Left cardiac atrium (tissue), 4 donors: ENCODE measurements at places on chromosomes 11 and 22. TPM values are rescaled to one million over a fixed set of nuclear protein-coding genes. Genes with fewer than 3 reads are reported as not detected.

LGR4 gene
- total RNA-seq = 33.3 TPM

DNA sequence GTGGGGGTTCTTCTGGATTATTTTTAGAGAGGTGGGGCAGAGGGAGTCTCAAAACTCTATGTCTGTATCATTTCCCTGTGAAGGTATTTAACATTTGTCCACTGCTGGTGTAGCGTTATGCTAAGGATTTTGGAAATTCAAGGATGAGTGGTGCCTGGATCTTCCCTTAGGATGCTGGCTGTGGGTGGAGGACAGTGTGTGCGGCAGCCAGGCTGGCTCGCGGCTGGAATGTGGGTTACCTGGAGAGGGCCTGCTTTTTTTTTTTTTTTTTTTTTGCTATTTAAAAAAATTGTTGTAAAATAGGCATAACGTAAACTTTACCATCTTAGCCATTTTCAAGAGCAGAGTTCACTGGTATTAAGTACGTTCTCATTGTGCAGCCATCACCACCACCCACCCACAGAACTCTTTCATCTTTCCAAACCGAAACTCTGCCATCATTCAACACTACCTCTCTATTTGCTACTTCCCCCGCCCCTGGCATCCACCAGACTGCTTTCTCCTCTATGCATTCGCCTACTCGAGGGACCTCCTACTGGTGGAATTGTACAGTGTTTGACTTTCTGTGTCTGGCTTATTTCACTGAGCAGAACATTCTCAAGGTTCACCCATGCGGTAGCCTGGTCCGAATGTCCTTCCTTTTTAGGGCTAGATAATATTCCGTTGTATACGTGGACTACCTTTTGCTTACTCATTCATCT is 67.1 kb downstream of the PARVB start:
- DNase-seq = no peak

DNA sequence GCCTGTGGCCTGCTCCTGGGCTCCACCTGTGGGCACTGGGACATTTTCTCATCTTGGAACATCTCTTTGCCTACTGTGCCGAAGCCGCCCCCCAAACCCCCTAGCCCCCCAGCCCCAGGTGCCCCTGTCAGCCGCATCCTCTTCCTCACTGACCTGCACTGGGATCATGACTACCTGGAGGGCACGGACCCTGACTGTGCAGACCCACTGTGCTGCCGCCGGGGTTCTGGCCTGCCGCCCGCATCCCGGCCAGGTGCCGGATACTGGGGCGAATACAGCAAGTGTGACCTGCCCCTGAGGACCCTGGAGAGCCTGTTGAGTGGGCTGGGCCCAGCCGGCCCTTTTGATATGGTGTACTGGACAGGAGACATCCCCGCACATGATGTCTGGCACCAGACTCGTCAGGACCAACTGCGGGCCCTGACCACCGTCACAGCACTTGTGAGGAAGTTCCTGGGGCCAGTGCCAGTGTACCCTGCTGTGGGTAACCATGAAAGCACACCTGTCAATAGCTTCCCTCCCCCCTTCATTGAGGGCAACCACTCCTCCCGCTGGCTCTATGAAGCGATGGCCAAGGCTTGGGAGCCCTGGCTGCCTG is 1.4 kb downstream of the SMPD1 start:
- DNase-seq = no peak

DNA sequence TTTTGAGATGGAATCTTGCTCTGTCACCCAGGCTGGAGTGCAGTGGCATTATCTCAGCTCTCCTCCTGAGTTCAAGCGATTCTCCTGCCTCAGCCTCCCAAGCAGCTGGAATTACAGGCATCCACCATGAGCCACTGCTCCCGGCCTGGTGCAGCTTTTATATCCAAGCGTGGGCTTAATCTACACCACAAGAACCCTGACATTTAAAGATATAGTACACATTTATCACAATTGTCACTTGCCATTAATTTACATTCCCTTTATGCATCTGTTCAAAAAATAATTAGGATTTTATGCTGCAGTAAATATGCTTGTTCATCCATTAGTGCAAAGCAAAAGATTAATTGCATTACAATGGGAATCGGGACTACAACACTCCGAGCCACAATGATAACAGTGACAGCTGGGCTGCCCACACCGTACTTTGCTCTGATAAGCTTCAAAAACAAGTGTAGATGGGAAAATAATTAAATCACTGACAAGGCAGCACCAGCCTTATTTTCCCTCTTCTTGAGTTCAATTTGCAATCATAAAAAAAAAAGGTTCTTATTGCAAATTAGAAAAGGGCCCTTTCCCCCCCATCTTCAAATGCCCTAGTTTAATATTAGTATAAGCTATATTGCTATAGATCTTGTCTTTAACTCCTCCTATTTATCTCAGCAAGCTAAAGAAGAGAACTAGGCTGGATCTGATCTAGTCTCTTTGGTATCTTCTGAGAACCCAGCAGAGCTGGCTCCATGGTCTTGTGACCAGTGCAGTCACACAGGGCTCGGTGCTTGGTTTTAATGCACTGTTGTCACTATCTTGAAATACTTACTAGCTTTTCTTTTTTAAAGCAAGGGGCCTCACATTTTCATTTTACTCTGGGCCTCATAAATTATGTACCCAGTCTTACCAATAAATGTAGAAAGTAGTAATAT is 206.2 kb upstream of the LRRC4C start:
- no peak for DNase-seq

DNA sequence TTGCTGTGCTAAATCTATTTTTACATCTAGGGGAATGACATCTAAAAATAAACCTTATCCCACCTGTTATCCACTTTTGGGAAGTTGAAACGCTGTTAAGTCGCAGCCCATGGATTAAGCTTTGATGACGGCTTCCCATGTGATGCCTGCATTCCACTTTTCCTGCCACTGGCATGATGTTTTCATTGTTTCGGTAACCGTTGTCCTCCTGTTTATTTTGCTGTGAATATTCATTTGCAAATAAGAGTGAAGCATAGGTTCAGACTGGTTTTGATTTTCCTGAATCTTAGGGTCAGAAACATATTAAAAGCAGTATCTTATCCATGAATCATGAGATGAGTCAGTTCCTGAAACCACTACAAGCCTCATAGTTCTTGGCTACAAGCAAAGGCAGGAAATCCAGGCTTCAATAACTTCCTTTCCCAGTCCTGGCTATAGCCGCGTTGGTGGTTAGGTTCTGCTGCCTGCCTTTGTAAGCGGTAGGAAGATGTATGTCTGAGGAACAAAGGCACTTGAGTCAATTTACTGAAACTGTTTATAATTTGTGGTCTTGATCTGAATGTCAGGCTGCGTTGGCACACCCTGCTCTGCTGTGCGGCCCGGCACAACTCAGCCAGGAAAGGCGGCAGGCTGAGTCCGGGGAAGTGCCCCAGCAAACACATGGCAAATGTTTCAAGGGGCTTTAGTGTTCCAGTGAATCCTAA is 19.4 kb downstream of the TEAD1 start:
- peak; percentile 65 for DNase-seq
